ENCODE measurements at places on chromosomes 11 and 22.

DNA sequence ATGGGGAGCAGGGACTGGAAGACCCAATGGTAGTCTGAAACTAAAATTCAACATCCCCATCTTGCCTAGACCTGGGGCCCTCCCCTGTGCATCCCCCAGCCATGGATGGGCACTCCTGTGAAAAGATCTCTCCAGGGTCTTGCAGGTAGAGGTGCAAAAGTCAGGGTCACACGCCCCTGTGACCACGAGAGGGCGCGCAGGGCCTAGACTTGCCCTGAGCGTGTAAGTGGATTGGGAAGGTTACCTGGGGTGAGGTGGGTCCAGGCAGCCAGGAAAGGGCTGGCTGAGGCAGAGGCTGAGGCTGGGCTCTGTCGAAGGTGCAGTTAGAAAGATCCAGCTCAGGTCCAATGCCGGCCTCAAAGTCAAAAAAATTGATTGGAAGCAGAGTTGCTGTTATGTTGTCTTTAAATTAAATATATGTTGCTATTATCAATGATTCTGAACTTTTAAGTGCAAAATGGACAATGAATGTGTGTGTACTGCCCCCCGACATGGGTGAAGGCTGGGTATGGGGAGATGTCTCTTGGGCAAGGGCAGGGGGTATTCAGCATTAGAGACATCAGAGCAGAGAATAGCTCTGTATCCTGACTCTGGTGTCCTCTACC, 4.8 kb upstream of the POU2F3 start:
- peak; percentile 12 for DNase-seq

DNA sequence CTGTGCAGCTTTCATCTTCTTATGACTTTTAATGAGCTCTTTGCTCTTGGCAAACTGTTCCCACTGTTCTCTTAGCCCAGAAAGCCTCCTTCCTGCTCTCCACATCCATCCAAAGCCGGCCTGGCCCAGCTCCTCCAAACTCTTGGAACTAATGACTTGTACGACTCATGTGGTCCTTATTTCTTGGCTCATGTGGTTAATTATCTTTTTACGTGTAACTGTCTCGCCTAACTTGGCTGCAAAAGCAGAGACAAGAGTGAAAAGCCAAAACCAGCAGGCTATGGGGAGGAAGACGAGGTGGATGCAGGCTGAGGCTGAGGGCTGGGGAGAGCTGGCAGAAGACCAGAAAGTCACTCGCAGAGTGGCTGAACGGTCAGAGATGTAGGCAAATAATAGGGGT, 5.5 kb downstream of the CSNK2A3 start:
- DNase-seq = no peak

DNA sequence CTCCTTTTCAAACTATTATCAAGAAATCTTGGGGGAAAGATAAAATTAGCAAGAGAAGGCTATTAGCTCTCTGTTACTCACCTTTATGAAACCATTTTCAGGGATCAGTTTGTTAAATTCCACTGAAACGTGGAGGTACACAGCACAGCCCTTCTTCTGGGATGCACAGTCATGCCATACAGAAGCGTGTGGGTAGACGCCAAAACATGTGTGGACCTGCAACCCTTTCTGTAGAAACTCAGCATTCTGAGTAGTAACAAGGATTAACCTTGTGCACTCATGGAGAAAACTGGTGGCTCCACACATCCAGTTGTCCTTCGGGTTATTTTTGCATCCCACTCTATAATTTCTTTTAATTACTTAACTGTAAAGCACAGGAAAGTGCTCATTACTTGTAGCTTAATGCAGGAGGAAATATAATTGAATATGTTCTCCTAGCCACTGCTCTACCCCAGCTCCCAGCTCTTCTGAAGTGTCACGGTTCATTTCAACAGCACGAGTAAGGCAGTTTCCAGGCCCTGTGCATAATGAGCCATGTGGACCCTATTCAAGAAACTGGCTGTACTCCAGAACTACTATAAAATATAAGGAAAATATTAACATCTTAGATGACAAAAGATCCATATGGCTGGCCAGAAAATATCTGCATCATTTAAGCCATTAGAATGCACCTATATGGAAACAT, 26.1 kb downstream of the BDNF start:
- no peak for DNase-seq

GRCh38 chr11:46127150-46127638, 5.9 kb upstream of the PHF21A start:
- no peak for DNase-seq

- no peak for DNase-seq
Observed at GRCh38 chr11:14645985-14646900, 2.6 kb downstream of the PDE3B start.

GRCh38 chr11:34380696-34381095, 22.9 kb upstream of the ABTB2 start:
- DNase-seq = no peak

DNA sequence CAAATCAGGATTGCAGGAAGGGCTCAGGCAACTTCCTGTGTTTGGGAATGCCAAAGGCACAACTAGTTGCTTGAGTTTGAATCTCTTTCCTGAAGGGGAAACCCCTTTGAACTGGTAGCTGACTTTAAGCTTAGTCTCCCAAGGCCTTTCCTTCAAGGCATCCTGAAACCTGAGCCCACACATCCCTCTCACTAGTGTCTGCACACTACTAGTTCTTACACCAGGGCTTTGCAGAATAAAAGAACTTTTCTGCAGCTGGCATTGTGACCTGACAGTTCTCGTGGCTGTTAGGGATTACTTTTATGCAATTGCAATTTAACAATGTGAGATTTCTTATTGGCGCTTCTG, 95.4 kb downstream of the EXT2 start:
- no peak for DNase-seq

GRCh38 chr11:12241971-12242672, 131.7 kb downstream of the MICAL2 start:
- no peak for DNase-seq

DNA sequence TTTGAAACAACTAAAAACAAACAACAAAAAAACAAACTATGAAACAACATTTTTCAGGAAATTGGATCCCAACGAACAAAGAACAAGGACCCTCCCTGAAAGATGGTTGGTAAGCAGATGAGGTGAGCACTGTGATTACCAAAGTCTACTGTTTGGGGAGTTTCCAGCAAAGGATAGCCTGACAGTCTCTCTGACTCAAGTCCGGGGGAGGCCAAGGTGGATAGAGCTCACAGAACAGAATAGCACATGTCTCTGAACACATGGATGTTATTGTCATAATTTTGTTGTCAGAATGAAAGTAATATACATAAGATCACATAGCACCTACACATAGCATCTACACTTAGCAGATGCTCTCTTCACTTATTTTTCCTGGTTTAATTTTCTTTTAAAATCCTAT, 501.3 kb upstream of the TENM4 start:
- no peak for DNase-seq

- no peak for DNase-seq
Observed at GRCh38 chr11:128874427-128874826, 7.3 kb upstream of the KCNJ1 start.

GRCh38 chr11:45390407-45390806, 104.3 kb upstream of the SYT13 start:
- DNase-seq = no peak

- no peak for DNase-seq
Observed at GRCh38 chr11:10592331-10592730, 23.9 kb upstream of the LYVE1 start.

- no peak for DNase-seq
Observed at GRCh38 chr22:49738006-49738405, 89.7 kb downstream of the BRD1 start.

All from stimulated activated CD8-positive, alpha-beta memory T cell treated with anti-CD3 and anti-CD28 coated beads, Interleukin-7, amount 100 ng/mL, for 1 hour (primary cell).